ENCODE measurements at places on chromosomes 4 and X.

GRCh38 chr4:24322511-24322910 lies 261.8 kb downstream of the DHX15 start:
- DNase-seq = no peak

GRCh38 chrX:41314881-41315280 lies 19.1 kb upstream of the DDX3X start:
- no peak for DNase-seq

- no peak for DNase-seq
Measured at GRCh38 chr4:86565651-86566050, 28.5 kb upstream of the PTPN13 start.

- DNase-seq = no peak
Measured at GRCh38 chr4:122728856-122729255, 3.6 kb upstream of the BBS12 start.

GRCh38 chr4:77154761-77155499 lies 2.1 kb upstream of the CCNG2 start:
- DNase-seq = no peak
